NCI-H526 treated with DMSO at 0.1 percent for 48 hours (cell line): ENCODE measurements at places on chromosomes 4 and X.

- no peak for DNase-seq
Observed at GRCh38 chr4:13966231-13967195, 339.0 kb upstream of the BOD1L1 start.

DNA sequence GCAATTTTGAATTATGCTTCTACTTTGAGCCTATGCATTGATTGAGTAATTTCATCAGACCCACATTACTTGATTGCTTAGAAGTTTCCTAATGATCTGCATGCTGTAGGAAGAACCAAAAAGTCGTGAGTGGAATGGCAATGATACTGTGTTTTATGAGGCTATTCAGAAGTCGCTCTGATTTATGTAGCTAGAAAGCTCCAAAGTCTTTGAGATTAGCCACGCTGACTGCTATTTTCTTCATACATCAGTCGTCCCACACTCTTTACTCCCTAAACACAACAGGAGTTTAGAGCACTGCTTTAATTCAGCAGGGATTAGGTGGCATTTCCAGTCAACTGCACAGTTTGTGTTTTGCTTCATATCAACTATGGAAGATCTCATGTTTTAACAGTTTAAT lies 4.1 kb downstream of the GRID2 start:
- no peak for DNase-seq

DNA sequence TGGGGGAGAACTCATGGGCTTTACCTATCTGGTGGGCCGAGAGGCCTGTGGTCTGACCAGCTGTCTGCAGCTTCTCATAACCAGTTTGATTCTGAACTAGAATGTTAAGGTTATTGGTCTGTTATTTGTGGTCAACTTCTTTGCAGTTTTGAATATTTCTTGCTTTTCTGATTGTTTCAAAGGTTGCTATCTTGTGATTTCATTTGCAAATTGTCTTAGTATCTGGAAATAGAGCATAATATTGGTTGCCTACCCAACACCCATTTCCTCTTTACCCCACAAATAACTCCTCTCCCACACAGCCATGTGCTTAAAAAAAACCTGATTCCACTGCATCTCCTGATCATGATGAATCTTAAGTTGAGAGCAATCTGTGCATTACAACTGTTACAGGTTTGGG lies 39.1 kb upstream of the BMP2K start:
- DNase-seq: no peak

DNA sequence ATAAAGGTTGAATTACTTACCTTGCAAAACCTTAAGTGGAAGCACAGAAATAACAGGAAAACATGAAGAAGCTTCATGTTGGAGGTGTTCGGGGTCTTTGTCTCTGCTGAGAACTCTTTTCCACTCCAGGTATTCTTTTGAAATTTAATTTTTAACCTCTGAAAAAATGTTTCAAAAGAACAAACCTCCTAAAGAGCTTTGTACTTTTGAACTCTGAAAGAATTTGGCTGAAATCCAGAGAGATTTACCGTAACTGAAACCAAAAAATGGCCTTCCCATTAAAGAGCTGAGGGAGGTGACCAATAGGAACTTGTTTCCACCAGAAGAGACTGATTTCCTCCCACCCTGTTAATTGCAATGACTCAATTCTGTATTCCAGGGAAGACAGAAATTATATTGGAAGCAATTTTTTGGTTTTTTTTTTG lies at the start of gene CFI:
CFI (minus strand) TSS at position 105 of the 425 bp plus-strand sequence; CDS start at position 77, 28 bp downstream.
- no peak for DNase-seq

GRCh38 chr4:72817012-72817411 lies 248.0 kb upstream of the ADAMTS3 start:
- no peak for DNase-seq

DNA sequence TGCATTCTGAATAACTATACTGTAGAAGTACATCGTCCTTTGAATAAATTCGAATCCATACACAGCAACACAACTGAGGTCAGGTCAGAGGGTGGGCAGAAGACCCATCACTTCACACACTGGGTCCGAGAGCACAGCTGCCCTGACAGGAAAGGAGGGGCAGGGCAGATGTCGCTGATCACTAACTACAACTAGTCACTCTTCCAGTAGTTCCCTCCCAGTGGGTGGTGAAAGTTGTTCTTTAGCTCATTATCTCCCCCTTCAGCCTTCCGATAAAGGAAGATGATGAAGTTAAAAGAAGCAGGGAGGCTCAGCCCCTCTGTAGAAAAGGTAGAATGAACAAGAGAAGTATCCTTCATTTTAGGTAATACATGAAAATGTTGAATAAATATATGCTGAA lies 278.9 kb downstream of the INPP4B start:
- DNase-seq: no peak

DNA sequence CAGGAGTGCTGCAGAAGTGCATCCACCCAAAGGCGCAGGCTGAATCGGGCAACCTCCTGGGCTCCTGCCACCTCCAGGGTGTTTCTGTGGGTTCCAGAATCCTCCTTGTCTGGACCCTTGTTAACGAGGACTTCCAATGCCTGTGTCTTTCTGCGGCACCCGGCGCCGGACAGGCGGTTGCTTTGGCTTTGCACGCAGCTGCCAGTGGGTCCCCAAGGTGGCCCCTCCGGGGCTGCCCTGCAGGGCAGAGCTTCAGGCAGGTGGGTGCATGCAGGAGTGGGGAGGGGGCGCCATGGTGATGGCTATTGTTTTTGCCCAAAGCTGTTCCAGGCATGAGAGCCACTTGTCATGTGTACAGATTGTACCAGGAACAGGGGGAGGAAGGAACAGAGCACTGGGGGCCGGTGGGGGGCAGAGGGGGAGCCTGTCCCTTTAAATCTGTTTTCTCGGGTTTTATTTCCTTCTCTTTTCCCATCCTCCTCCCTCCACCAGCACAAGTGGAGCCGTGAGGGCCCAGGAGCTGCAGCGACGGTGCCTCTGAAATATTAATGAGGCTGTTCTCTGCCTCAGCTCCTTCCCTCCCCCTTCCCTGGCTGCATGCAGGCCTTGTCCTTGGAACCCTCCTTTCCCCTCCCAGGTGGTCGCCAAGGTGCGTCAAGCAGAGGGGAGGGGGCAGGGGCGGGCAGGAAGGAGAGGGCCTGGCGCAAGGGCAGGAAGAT lies 13.1 kb downstream of the ATP2B3 start:
- no peak for DNase-seq

DNA sequence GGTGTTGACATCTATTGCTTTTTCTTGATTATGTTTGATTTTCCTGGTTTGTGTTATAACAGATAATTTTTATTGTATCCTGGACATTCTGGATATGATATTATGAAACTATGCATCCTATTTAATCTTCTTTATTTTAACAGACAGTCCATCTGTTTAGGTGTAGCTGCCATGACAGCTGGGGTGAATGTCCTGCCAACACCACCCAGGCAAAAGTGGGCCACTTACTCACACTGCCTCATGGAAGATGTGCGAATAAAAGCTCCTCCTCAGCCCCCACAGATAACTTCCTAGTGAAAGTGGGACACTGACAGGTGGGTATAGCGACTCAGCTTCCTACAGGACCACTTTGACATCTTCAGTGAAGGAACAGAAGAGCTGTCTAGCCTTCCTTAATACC lies 18.4 kb upstream of the CNKSR2 start:
- no peak for DNase-seq

DNA sequence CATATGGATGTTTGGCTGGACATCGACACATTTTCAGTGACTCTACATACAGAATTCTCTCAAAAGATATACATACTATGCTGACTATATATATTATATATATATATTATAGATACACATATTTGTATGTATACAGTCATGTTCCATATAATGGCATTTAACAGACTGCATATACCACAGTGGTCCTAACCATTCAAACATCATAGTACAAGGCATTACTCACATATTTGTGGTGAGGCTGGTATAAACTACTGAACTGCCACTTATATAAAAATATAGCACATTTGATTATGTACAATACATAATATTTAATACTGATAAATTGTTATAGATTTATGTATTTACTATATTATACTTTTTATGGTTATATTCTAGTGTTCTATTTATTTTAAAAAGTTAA lies 168.5 kb downstream of the IL15 start:
- DNase-seq: no peak

- no peak for DNase-seq
Observed at GRCh38 chr4:16222957-16223527, 3.2 kb downstream of the TAPT1 start.

DNA sequence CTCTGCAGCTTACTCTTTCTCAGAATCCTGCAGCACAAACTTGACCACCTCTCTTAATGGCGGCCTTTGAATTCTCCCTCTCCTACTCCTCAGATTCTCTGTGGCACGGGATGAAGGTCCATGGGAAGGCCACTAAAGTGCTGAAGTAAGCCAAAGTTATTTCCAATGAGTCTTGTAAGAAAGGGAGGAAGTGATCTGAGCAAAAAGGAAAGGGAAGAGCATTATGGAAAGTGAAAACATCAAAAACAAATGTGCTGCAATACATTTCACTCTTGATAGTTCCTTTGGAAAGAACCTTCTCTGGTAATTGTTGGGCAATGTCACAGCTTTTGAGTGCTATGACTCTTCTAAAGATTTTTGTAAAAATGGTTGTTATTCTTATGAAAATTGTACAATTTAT lies 54.3 kb upstream of the CAMK2D start:
- DNase-seq: no peak

DNA sequence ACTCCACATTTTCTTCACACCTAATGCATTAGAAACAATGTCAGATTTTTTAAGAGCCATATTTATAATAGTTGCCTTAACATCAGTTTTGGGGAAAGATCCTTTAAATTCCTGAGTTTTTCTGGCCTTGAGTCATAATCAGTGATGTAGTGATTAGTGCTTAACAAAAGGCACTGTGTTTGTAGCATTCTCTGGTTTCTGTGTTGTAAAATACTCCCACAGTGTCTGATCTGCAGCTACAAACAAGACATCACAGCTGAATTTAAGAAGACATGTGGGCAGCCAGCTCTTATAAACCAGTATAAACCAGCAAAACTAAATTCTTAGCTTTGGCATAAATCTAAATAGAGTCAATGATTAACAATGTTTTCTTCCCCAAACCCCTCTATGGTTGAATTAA lies 233.8 kb downstream of the FSTL5 start:
- no peak for DNase-seq

DNA sequence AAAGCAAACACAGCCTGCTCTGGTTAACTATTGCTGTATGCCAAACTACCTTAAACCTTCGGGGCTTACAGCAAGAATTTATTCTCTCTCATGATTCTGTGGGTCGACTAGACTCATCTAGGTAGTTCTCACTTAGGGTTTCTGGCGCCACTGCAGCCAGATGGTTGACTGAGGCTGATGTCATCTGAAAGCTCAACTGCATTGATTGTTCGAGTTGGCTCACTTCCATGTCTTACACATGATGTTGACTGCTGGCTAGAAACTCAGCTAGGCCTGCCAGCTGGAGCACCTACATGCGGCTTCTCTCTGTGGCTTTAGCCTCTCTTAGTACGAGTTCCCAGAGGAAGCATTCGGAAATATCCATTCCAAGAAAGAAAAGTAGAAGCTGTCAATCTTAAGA lies 103.2 kb downstream of the SRPX start:
- DNase-seq: no peak

DNA sequence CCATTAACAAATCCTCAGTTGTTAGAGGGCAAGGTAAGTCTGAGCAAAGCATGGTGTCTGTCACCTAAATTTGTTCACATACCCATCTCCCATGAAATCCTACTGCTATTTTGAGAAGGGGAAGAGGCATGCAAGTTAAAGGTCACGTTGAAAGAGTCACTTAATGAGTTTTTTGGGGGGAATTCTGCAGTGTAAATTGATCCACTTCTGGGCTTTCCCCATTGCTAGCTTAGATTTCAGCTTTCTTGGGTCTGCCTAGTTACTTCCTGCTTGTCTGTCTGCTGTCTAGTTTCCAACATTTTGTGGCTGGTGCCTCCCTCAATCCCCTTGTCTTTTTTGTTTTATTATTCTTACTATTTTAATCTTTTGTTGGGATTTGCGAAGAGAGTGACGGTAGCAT lies 32.0 kb downstream of the CEP135 start:
- no peak for DNase-seq

DNA sequence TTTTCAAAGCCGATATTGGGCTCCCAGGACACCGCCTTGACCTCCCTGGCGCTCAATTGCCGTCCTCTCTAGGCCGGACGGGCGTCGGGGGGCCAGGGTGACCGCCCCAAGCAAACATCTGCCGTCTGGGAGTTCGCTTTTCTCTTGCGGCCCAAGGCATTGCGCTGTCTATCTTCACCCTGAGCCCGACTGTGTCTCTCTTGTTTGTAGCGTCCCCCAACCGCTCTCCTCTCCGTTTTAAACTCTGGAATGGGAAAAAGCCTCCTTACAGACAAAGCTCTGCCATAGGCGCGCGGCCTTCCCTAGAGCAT lies 551 bp upstream of the ARX start:
- DNase-seq: no peak

DNA sequence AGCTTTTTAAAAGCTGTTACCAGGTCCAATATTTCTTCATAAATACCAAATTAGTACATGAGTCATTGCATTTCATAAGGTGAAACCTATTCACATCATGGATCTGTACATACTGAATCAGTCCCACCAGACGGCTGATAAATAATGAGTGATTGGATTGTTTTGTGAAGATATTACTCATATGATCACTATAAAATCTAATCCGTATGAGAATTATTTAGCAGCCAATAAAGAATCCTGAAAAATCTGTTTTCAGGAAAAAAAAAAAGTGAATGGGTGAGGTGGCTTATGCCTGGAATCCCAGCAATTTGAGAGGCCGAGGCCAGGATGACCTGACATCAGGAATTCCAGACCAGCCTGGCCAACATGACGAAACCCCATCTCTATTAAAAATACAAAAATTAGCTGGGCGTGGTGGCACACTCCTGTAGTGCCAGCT lies 438.1 kb downstream of the INPP4B start:
- no peak for DNase-seq
